ENCODE measurements at places on chromosomes 13 and 19. TPM values are rescaled to one million over a fixed set of nuclear protein-coding genes. Genes with fewer than 3 reads are reported as not detected.
A peak's percentile ranks its signal among the peaks of the same experiment; 100 is the strongest.

- DNase-seq: no peak
Observed at GRCh38 chr13:100646030-100646673, 28.4 kb downstream of the TMTC4 start.

GRCh38 chr19:524062-524674 is 7.4 kb upstream of the CDC34 start:
- peak; percentile 13 for DNase-seq

GRCh38 chr13:46844431-46844830 is 47.5 kb upstream of the ESD start:
- DNase-seq: no peak

DNA sequence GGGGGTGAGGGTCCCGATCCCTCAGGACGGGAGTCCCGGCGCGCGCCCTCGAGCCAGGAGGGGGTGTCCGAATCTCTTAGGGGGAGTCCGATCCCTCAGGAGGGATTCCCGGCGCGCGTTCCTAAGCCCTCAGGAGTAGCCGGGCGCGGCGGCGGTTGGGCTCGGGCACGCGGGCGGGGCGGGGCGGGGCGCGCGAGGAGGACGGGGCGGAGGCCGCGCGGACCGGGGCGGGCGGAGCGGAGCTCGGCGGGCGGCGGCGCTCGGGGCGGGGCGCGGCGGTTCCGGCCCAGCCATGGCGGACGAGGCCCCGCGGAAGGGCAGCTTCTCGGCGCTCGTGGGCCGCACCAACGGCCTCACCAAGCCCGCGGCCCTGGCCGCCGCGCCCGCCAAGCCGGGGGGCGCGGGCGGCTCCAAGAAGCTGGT is at the start of gene CUL4A:
CUL4A (plus strand) TSS at position 278 of the 423 bp plus-strand sequence; CDS start at position 293, 15 bp downstream.
- peak; percentile 70 for DNase-seq

GRCh38 chr13:113035213-113035800 is 66.3 kb downstream of the MCF2L start:
- DNase-seq: no peak

DNA sequence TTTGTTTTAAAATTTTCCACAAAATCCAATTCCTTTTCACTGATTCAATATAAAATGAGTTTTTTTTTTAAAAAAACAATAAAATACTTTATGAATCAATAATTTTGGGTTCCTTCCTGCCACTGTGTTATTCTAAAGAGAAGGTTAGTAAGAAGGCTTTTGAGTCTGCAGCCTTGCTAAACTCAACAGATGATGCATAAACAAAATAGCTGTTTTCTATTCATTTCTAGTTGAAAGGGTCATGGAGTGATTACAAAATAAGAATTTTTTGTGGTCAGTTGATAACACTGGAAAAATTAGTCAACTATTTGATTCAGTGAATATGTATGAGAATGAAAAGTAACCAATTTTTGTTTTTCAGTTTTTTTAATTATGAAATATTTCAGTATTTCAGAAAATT is 169.9 kb downstream of the VWA8 start:
- no peak for DNase-seq

GRCh38 chr13:30847650-30848307 is 58.3 kb upstream of the MEDAG start:
- DNase-seq: peak; percentile 27

DNA sequence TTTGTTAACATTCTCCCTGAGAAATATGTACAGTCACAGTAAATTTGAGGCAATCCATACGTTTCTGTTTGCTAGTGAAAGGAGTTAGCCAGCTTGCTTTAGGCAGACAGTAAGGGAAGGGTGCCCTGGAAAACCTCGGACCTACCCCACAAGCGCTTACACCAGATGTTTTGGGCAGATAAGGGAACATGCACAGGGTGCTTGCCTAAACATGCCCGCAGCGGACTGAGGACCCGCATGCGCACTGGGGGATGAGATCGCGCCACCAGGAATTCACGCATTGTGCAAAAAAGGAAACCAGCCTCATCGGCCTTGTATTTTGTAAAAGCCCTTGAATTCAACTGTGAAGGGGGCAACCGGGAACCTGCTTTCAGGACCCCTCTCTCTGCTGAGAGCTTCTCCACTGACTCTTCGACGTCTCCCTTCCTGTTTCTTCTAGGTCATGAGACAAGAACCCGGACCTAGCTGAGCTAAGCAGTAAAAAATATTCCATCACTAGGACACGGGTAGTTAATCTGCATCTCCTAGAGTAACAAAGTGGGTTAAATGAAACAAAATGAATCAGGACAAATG is 1399.2 kb upstream of the ATXN8OS start:
- no peak for DNase-seq

- DNase-seq: peak; percentile 42
Observed at GRCh38 chr19:6047741-6048251, 62.5 kb downstream of the RFX2 start.

DNA sequence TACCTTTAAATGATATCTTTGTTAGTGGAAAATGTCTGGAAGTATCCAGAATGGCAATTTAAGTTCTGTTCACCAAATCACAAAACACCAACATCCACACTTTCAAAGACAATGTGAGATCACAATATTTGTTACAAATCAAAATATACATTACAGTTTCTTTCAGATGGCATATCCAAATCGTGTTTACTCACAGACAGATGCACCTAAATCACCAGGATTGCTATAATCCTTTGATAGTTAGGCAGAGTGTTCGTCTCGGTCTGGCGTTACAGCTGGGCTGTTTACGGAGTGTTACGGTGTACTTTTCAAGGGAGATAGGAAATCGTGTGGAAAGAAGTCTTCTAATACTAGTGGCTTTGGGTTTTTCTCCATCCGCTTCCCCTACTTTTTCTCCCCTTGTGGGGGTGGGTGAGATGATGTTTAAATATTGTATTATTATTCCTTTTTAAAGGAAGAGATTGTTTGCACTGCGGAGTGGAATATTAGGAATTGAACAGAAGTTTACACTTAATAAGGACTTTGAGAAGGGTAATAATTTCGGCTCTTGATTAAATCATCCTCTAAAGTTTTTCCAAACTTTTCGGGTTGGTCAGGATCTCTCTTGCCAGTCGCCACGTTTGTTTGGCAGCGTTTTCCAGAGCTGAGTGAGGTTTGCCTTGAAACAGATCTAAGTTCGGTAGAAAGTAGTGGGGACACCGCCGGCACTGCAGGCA is 1.8 kb downstream of the MAB21L1 start:
- DNase-seq: no peak

DNA sequence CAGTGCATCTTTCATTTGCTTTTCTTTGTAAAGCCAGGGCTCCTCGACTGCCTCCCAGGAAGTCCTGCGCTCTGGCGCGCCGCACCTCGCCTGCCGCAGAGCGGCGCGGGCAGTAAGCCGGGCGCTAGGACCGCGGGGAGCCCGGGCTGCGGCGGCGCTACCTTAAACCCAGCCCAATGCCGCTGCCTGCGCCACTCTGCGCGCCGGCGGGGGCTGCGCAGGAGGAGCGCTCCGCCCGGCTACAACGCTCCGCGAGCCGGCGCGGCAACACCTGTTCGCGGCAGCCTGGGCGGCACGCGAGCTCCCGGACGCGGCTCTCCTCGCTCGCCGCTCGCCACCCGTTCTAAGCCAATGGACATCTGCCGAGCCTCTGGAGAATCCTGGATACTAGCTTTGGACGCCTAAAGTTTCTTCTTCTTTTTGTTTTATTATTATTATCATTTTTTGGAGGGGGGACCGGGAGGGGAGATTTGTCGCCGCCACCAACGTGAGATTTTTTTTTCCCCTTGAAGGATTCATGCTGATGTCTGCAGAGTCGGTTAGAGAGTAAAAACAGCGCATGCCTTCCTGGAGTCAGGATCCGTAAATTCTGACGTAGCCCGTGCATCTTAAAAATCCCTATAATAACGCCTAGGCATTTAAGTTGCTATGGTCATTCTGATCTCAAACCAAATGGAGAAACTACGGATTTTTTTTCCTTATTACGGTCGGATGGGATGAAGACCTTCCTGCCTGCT is at the start of gene FGF9:
FGF9 (plus strand) TSS at position 191 of the 737 bp plus-strand sequence. CDS start 840 bp downstream, outside the sequence.
- DNase-seq: peak; percentile 40

GRCh38 chr13:72990953-72991352 is 67.9 kb upstream of the KLF5 start:
- DNase-seq: no peak

- no peak for DNase-seq
Observed at GRCh38 chr13:84903391-84903790, 895.8 kb downstream of the SLITRK6 start.

DNA sequence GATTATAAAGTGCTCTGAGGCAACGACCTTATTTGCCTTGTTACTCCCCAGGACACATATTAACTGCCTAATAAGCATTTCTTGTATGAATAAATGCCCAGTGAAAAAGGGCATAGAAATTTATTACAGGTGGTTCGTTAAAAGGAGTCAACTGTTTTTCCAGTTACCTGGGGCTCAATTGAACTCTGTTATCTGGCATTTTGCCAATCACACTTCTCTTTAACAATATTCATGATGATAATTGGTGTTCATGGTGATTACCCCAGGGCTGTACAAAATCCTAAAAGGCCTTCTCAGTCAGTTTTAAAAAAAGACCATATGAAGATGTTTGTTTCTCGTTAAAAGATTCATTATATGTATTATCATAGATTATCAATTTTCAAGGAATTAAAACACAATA is 57.1 kb downstream of the KL start:
- DNase-seq: no peak

Gene ZNF285
- total RNA-seq: 0.17 TPM

Gene KLHL1
- 0.05 TPM for total RNA-seq

Gene KCTD12
- total RNA-seq: 4.4 TPM

Gene ZNF578
- not detected for total RNA-seq

Gene FGF9
- not detected for total RNA-seq

Gene CEACAM19
- total RNA-seq: 0.59 TPM

Gene GAS6
- total RNA-seq: 13.6 TPM
